ENCODE measurements at places on chromosomes 4 and X. TPM values are rescaled to one million over a fixed set of nuclear protein-coding genes. Genes with fewer than 3 reads are reported as not detected.

ADAMTS3 gene
- 1.2 TPM for total RNA-seq

ASMT gene
- total RNA-seq = not detected

NLGN4X gene
- total RNA-seq = 6.5 TPM

ADAM29 gene
- not detected for total RNA-seq

DCK gene
- total RNA-seq = 13.7 TPM

POU3F4 gene
- 0.06 TPM for total RNA-seq

GAGE2A gene
- total RNA-seq = not detected

PLAC8 gene
- 2.5 TPM for total RNA-seq

SLITRK4 gene
- 0.50 TPM for total RNA-seq

FAM133A gene
- not detected for total RNA-seq

PPARGC1A gene
- 22.8 TPM for total RNA-seq

LEF1 gene
- 0.52 TPM for total RNA-seq

MGAT4D gene
- total RNA-seq = not detected

SOD3 gene
- 431 TPM for total RNA-seq

JCHAIN gene
- total RNA-seq = 2.1 TPM

MAGEB10 gene
- not detected for total RNA-seq

C4orf36 gene
- total RNA-seq = not detected

BRS3 gene
- total RNA-seq = not detected

GPR82 gene
- total RNA-seq = 0.13 TPM

PRR27 gene
- not detected for total RNA-seq

GALNTL6 gene
- total RNA-seq = 0.42 TPM

VEGFD gene
- total RNA-seq = 5.4 TPM

CFAP99 gene
- total RNA-seq = not detected

NRK gene
- total RNA-seq = 2.7 TPM

FGFBP2 gene
- total RNA-seq = 6.2 TPM

ARX gene
- total RNA-seq = not detected

KCND1 gene
- 1.9 TPM for total RNA-seq

TNIP3 gene
- not detected for total RNA-seq

CCNB3 gene
- not detected for total RNA-seq

AFP gene
- not detected for total RNA-seq

SMIM43 gene
- total RNA-seq = 0.83 TPM

KCTD8 gene
- total RNA-seq = 2.1 TPM

PNMA5 gene
- total RNA-seq = not detected

FUNDC2 gene
- total RNA-seq = 97.2 TPM

AVPR2 gene
- 7.6 TPM for total RNA-seq

FABP2 gene
- not detected for total RNA-seq

PPBP gene
- total RNA-seq = not detected

H2BW2 gene
- total RNA-seq = not detected

GSX2 gene
- total RNA-seq = not detected

NWD2 gene
- total RNA-seq = 0.50 TPM

TMEM156 gene
- not detected for total RNA-seq

COL25A1 gene
- 2.3 TPM for total RNA-seq

ETDA gene
- total RNA-seq = not detected

ARMCX2 gene
- 55.0 TPM for total RNA-seq

CXCL3 gene
- not detected for total RNA-seq

TRIM61 gene
- 0.46 TPM for total RNA-seq

RAB41 gene
- total RNA-seq = not detected

PCDH18 gene
- 38.3 TPM for total RNA-seq

OTUD4 gene
- 29.8 TPM for total RNA-seq

PSAPL1 gene
- total RNA-seq = not detected

ADRA2C gene
- total RNA-seq = 2.9 TPM

NDUFA1 gene
- total RNA-seq = 69.0 TPM

WAS gene
- total RNA-seq = 9.9 TPM

ETDB gene
- not detected for total RNA-seq

LRP2BP gene
- 0.65 TPM for total RNA-seq

TMEM144 gene
- 3.3 TPM for total RNA-seq

All from esophagus muscularis mucosa (tissue), 4 donors.